Glutamatergic neuron (in vitro differentiated cells): ENCODE measurements at places on chromosomes 3 and 15. TPM values are rescaled to one million over a fixed set of nuclear protein-coding genes. Genes with fewer than 3 reads are reported as not detected.

- no peak for DNase-seq
Measured at GRCh38 chr3:64975147-64975546, 287.3 kb upstream of the ADAMTS9 start.

- DNase-seq = no peak
Measured at GRCh38 chr15:25797936-25798901, 64.9 kb downstream of the ATP10A start.

GRCh38 chr15:56978898-56979662 lies 60.6 kb downstream of the TCF12 start:
- DNase-seq = no peak

GRCh38 chr3:122948408-122948807 lies 79.2 kb downstream of the SEMA5B start:
- no peak for DNase-seq

GRCh38 chr15:51405693-51406523 lies 64.5 kb downstream of the GLDN start:
- DNase-seq = no peak

GRCh38 chr3:108108416-108108815 lies 17.6 kb upstream of the CD47 start:
- DNase-seq = no peak

DNA sequence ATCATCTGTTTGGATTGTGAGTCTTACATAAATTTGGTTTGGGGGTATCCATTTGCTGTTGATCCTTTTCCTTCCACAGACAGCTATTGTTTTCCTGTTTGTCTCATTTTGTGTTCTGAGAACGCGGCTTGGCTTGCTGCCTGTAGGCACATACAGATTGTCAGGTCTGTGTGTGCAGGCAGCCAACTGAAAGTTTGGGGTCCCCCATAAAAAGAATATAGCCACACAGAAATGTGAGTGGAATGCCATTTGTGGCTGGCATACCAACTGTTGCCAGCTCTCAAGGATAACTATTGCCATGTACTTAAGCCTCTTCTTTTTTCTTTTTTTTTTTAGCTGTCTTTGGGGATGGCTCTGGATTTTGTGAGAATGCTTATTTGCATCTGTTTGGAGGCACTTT lies 1308.0 kb downstream of the ROBO1 start:
- no peak for DNase-seq

GRCh38 chr3:10599017-10599416 lies 93.6 kb upstream of the ATP2B2 start:
- DNase-seq = no peak

- no peak for DNase-seq
Measured at GRCh38 chr3:1600206-1600605, 498.5 kb upstream of the CNTN4 start.

DNA sequence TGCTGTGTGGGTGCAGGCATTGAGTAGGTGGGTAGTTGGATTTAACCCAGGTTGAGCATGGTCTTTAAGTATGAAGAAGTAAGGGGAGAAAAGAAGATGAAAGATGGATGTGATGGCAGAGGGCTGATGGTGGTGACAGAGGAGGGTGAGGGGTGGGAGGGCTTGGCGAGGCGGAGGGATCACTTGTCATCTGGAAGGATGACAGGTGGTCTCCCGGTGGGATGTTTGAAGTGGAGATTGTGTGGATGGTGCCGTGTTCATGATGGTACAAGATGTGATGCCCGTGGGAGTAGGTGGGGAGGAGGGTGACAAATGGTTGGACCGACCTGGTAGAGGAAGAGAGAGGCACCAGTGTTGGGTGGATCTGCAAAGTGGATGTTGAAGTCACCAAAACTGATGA lies 208.8 kb downstream of the RPLP1 start:
- DNase-seq = no peak

- no peak for DNase-seq
Measured at GRCh38 chr3:178850450-178851190, 221.0 kb downstream of the ZMAT3 start.

The LMLN gene
- 3.7 TPM for total RNA-seq

The CCR1 gene
- not detected for total RNA-seq

The PTX3 gene
- 2.4 TPM for total RNA-seq

The SLTM gene
- 76.7 TPM for total RNA-seq

The TEX55 gene
- total RNA-seq = not detected

The PLA2G4B gene
- 17.9 TPM for total RNA-seq

The C3orf20 gene
- not detected for total RNA-seq

The CX3CR1 gene
- not detected for total RNA-seq
